ENCODE measurements at places on chromosomes 5 and 9. TPM values are rescaled to one million over a fixed set of nuclear protein-coding genes. Genes with fewer than 3 reads are reported as not detected.

GRCh38 chr5:86885011-86885410 is 267.3 kb downstream of the COX7C start:
- H3K4me1 ChIP-seq: no peaks in the 10 kb centered on the region
- H3K27ac ChIP-seq: no peak overlapping the region
- DNase-seq: no peak
- no peaks in the 10 kb centered on the region for H3K27me3 ChIP-seq
- no peak overlapping the region for H3K4me3 ChIP-seq

- peak overlapping the region; percentile 31 for H3K27ac ChIP-seq
- DNase-seq: peak; percentile 72
- no peaks in the 10 kb centered on the region for H3K27me3 ChIP-seq
- peaks cover 15% of the 10 kb centered on the region for H3K4me1 ChIP-seq
- no peaks in the 10 kb centered on the region for H3K36me3 ChIP-seq
These were observed 11.6 kb upstream of the IL12B start for GRCh38 chr5:159341906-159342310.

DNA sequence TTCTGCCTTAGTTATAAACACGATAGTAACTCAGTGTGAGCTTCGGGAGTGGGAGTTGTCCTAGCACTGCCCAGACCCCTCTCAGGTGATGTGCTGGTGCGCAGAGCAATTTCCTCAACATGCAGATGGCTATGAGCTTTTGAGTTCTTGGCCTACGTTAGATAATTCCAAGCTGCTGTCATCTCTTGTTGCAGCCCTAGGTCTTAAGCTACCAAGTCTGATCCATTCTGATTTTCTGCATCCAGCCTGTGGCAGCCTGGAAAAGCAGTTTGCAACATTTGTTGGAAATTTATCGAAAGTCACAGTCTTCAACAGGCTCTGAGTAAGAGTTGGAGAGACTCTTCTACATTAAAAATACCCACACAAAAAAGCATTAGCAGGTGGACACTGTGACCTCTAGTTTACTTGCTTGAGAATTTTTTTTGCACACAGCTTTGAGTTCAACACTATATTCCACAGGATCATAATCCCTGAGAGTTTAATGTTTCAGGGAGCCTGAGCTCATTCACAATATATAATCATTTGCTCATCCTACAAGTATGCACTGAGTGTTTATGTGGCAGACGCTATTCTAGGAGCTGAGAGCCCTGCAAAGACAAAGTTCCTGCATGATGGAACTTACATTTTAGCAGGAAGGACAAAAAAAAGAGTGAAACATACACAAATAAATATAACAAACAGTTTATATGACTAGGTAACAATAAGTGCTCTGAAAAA is 91.6 kb downstream of the UBE2QL1 start:
- no peaks in the 10 kb centered on the region for H3K4me1 ChIP-seq
- no peak for DNase-seq
- H3K27me3 ChIP-seq: no peaks in the 10 kb centered on the region
- no peak overlapping the region for H3K4me3 ChIP-seq
- H3K27ac ChIP-seq: no peak overlapping the region

DNA sequence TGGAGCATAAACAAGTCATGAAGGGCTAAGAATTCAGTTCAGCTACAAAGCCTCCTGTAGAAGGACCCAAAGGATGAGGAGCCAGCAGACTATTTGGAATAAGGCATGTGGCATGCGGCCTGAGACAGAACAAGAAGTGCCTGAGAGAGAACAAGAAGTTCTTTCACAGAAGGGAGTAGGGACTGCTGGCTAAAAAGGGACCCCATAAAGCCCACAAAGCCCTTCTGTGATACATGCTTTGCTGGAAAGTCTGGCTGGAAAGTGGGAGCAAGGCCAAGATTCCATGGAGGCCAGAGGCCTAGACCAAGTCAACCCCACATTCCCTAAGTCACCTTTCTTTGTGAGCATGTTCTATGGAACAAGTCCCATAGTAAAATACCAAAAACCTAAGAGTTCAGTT is 35.9 kb upstream of the UBAP2 start:
- peaks cover 4% of the 10 kb centered on the region for H3K4me1 ChIP-seq
- peaks cover 40% of the 10 kb centered on the region for H3K36me3 ChIP-seq
- H3K4me3 ChIP-seq: no peak overlapping the region

DNA sequence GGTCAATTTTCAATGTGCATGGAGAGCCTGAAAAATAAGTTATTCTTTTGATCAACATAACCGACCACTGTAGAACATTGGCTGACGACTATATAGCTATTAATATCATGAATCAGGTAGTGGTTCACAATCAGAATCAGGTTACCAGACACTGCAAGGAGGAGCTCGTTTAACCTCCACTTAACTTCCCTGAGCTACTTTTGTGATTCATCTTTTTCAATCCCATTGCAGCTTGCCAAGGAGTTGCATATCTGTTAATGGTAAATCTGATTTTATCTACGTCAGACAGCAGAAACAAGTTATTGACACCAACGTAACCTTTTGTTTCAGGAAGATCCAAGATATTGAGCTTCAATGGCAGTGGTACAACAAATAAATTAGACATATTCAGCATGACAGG is 2263.8 kb upstream of the ACO1 start:
- no peaks in the 10 kb centered on the region for H3K4me1 ChIP-seq
- no peak overlapping the region for H3K27ac ChIP-seq
- H3K27me3 ChIP-seq: no peaks in the 10 kb centered on the region
- H3K36me3 ChIP-seq: no peaks in the 10 kb centered on the region
- no peak overlapping the region for H3K4me3 ChIP-seq

GRCh38 chr5:15573590-15573989 is 73.6 kb downstream of the FBXL7 start:
- H3K36me3 ChIP-seq: no peaks in the 10 kb centered on the region
- no peak for DNase-seq
- H3K4me1 ChIP-seq: peaks cover 8% of the 10 kb centered on the region
- H3K27ac ChIP-seq: no peak overlapping the region

DNA sequence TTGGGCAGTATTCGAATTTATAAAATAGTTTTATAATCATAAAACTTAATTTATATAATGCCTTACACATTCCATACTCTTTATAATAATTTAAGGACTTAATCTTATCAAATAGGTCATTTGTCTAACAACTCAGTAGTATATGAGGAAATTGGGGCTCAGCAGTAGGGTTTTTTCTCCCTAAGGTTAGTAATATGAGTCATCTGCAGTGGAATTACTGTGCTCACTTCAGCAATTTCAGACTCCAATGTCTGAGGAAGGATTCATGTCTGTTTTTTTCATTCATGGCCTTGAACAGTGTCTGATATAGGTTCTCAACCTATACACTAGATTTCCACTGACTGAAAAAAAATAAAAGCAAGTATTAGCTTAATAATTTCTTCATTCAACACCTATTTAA is 7.4 kb downstream of the DMRTA1 start:
- H3K27me3 ChIP-seq: peaks cover 9% of the 10 kb centered on the region
- no peaks in the 10 kb centered on the region for H3K36me3 ChIP-seq
- no peaks in the 10 kb centered on the region for H3K4me1 ChIP-seq
- no peak overlapping the region for H3K27ac ChIP-seq
- no peak for DNase-seq

DNA sequence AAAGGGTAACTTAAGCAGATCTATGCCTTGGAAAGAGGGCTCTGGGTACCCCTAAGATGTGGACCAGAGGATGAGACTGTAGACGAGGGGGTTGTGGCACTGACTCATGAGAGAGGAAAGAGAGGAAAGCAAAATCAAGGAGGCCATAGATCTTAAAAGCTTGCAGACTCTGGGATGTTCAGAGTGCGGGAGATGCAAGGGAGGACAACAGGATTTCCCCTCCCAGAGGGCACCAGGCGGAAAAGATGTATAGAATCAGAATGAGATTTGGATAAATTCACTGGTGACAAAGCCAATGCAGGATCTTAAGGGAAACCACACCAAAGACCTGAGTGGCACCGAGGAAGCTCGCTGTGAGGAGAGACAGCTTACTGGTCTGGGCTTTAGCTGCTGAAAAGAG is 27.1 kb downstream of the HRH2 start:
- H3K27me3 ChIP-seq: peaks cover 4% of the 10 kb centered on the region
- peak; percentile 8 for DNase-seq
- no peak overlapping the region for H3K4me3 ChIP-seq
- H3K4me1 ChIP-seq: no peaks in the 10 kb centered on the region

DNA sequence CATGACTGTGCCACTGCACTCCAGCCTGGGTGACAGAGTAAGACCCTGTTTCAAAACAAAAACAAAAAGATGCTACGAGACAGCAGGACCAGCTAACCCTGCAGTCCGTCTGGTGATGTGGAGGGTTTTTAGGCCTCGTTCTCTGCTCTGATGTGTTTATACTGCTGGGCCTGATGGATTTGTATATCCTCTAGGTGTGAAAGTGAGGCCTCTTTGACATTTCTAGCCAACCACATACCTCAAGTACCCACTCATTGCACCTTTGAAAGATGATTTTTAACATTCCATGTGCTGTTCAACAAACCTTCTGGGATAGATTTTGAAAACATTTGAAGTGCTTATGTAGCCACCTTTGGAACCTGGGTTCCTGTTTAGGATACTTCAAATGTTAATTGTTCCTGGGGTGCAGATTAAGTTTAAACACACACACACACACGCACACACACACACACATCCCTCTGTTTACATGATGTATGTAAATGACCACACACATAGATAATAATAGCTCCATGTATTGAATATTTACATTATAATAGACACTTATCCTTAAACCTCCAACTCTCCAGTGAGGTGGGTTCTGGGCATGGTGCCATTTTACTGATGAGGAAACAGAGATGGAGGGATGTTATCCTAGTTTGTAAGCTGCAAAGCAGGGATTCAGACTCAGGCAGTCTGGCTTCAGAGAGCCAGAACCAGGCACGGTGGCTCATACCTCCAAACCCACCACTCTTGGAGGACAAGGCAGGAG is 48.8 kb upstream of the GOLPH3 start:
- no peaks in the 10 kb centered on the region for H3K27me3 ChIP-seq
- no peaks in the 10 kb centered on the region for H3K36me3 ChIP-seq
- peaks cover 8% of the 10 kb centered on the region for H3K4me1 ChIP-seq
- no peak overlapping the region for H3K4me3 ChIP-seq

The IL5 gene
- not detected for total RNA-seq

The ABCA2 gene
- total RNA-seq: 44.3 TPM

The MARCHF3 gene
- total RNA-seq: 11.1 TPM

The SPATA31D4 gene
- not detected for total RNA-seq

The SPTLC1 gene
- 66.5 TPM for total RNA-seq

The MYOT gene
- not detected for total RNA-seq
